Naive B cell (primary cell): ENCODE measurements at places on chromosomes 13 and 19.

GRCh38 chr13:32191452-32191998 is 123.6 kb downstream of the ZAR1L start:
- no peak for DNase-seq

- DNase-seq: no peak
Measured at GRCh38 chr13:33340631-33341030, 55.1 kb upstream of the STARD13 start.

GRCh38 chr19:6667114-6667627 is 2.8 kb downstream of the TNFSF14 start:
- DNase-seq: no peak

DNA sequence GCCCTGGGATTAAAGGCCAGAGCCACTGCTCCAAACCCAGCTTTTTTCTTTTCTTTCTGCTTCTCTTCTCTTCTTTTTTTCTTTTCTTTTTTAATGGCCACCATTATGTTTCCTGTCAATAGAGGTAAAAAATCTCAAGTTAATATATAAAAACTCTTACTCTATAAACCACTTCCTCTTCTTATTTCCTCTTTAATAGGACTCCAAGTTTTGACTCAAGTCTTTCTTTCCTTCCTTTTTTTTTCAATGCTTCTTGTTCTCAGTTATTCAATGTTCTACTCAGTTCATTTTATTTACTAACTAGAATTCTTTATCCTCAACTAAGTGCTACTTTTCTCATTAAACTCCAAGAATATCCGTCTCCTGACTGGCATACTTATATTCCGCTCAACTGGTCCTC is 27.1 kb upstream of the MYCBP2 start:
- DNase-seq: peak; percentile 58

DNA sequence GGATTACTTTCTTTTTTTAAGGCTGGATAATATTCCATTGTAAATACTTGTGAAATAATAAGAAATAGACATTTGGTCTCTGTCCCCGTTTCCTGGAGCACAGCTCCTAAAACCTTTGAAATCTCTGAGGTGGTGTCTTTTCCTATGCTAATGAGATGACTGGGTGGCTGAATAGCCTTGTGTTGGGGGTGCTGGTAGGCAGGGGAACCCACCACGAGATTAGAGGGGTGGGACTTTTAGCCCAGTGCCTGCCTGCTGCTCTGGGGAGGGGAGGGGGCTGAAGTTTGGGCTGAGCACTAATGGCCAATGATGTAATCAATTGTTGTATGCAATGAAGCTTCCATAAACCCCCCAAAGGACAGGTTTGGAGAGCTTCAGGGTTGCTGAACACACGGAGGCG is 175.7 kb downstream of the FGF9 start:
- no peak for DNase-seq

DNA sequence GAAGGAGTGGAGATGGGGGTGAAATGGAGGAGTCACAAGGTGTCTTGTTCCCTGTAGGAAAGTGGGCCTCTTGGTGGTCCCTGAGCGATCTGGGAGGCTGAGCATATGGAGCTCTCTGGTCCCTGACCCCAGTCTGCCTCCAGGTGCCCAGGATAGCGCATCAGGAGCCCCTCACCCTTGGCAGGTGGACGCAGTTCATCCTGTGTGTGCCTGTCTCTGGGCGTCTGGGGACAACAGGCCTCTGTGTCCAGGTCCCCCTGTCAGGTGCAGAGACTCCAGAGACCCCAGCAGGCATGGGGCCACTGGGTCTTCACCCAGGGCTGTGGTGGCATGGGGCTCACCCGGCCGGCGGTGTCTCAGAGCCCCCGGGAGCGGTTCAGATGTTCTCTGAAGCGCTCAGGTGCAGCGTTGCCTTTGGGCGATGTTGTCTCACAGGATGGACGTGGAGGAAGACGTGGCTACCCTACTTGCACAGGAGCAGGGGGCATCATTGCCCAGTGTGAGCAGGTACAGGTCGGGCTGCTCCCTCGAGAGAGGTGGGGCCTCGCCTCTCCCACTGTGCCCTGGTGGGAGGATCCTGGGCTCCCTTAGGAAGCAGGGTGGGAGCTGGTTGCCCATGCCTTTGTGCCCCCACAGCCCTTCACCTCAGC is 58.1 kb upstream of the TPM4 start:
- no peak for DNase-seq

DNA sequence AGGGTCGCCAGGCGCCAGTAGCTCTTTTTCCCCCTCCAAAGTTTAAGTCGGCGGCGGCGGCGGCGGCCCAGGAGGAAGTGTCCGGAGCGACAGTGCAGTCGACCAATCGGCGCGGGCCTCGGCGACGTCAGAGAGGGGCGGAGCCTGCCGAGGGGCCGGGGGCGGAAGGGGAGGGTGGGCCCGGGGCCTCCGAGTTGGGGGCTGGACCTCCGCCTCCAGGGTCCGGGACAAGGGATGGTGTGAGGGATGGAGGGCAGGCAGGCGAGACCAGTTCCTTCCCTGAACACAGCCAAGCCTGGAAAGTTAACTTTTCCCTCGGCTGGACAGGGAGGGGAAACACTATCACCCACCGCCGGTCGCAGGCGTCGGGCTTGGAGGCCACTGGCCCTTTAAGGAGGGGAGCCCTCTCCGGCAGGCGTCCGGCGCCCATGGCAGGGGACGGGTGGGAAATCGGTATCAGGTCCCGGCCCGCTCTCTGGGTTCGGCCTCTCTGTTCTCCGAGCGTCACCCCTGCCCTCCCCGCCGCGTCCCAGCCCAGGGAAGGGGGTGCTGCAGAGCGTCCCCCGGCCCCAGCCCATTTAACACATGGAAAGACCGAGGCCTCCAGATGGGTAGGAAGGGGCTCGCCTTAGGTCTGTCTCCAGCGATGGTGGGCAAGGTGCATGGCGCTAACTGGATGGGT is at the start of gene PRKD2:
PRKD2 (minus strand) TSS at position 81 of the 682 bp plus-strand sequence. CDS start 744 bp downstream, outside the sequence.
- peak; percentile 88 for DNase-seq

DNA sequence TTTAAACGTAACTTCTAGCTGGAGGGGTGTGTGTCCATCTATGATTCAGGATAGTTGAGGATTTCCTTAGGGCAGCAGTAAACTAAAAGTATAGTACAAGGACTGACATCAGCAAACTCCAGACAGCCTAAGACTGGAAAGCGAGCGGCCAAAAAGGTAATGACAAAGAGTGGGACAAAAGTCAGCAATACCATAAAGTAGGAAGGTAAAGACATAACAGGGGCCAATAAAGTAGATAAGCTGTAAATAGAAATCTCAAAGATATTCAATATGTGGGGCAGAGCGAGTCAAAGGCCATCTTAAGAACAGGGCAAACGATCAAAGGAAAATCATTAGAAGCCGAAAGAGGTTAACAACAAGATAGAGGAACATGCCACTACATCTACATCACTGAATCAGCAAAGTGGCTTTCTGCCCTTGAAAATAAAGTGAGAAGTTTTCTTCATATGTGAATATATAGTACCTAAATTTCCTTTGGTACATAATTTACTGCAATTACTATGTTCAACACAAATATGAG is 167.2 kb downstream of the DIAPH3 start:
- DNase-seq: no peak

- DNase-seq: no peak
Measured at GRCh38 chr13:64640002-64640401, 2590.1 kb downstream of the PCDH9 start.

GRCh38 chr19:58474997-58475713 is 997 bp upstream of the ZNF446 start:
- no peak for DNase-seq

GRCh38 chr13:41554180-41554579 is 96.8 kb downstream of the RGCC start:
- no peak for DNase-seq

- no peak for DNase-seq
Measured at GRCh38 chr13:65600702-65601101, 1629.4 kb downstream of the PCDH9 start.

- no peak for DNase-seq
Measured at GRCh38 chr19:46907880-46908279, 47.1 kb downstream of the ARHGAP35 start.

DNA sequence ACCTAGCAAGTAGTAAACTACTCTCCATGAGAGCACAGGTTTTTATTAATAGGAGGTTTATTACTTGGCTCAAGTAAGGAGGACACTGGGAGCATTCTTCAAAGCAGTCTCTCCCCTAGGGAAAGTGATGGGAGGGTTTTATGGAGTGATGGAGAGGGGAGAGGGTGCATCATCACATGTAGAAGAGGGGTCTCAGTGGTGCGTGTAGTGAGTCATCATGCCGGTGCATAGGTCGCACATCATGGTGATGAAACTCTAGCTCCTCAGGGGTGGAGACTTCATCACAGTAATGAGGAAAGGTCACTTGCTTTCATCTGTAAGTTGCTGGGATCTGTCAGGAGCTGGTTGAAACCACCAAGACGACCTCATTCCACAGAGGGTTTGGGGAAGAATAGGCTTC is 210.8 kb upstream of the UBL3 start:
- no peak for DNase-seq

- no peak for DNase-seq
Measured at GRCh38 chr13:112761701-112762689, 72.2 kb downstream of the ATP11A start.

- DNase-seq: no peak
Measured at GRCh38 chr19:19463348-19464117, 51.8 kb downstream of the TSSK6 start.

- no peak for DNase-seq
Measured at GRCh38 chr13:33927315-33927714, 109.4 kb downstream of the RFC3 start.

- no peak for DNase-seq
Measured at GRCh38 chr13:77555246-77555645, 19.7 kb downstream of the SCEL start.

- no peak for DNase-seq
Measured at GRCh38 chr13:70385852-70386251, 277.6 kb upstream of the KLHL1 start.

- peak; percentile 46 for DNase-seq
Measured at GRCh38 chr19:3146677-3147100, 10.9 kb downstream of the GNA15 start.

DNA sequence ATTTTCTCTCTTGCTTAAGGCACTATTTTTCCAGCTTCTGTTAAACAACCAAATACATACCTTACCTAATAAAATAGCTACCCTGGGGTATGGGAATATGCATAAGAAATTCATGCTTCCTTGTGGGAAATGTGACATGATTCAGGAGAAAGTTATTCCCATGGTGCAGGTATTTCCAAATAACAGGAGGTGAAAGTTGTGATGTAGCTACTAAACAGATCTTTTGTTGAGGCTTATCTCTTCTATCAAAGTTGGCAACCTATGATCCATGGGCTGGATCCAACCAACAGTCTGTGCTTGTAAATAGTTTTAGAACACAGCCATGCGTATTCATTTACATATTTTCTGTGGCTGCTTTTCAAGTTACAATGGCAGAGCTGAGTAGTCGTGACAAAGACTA is 177.8 kb upstream of the NBEA start:
- no peak for DNase-seq

DNA sequence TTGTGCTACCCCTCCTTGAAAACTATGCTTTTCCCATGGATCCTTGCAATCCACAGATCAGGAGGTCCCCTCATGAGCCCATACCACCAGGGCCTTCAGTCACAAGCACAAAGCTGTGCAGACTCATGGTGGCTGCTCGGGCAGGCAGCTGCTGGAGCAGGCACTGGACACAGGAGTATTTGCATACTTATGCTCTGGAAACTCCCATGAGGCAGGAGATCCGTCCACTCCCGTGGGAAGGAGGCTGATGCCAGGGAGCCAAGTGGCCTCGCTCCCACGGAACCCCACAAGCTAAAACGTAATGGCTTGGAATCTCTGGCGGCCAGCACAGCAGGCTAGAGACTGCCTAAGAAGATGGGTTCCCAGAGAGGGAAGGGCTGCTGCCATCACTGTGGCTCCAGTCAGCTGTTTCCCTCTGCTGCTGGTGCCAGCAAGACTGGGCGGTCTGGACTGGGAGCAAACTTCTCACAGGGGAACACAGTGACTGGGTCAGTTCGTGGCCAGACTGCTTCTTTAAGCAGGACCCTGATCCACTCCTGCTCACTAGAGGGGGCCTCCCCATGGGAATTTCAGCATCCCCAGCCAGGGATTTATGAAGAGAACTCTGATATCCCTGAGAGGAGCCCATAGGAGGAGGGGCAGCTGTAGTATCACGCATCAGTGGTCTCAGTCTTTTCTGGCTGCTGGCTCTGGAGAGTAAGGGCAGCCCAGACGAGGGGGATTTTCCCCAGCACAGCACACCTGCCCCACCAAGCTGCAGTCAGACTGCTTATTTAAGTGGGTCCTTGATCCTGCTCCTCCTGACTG is 370.3 kb upstream of the ATXN8OS start:
- DNase-seq: no peak

DNA sequence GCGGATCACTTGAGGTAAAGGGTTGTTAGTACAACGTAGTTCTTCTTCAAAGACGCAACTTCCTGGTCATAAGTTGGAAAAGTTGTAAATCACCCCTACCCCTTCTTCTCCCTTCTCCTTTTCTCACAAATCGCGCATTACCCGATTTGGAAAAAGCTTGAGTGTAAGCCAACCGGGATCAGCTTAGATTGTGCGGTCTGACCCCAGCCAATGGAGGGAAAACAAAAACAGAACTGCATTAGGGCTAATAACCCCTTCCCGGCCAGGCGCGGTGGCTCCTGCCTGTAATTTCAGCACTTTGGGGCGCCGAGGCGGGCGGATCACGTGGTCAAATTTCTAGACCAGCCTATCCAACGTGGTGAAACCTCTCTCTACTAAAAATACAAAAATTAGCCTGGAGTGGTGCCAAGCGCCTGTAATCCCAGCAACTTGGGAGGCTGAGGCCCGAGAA is 806 bp downstream of the ZNF90 start:
- DNase-seq: no peak

DNA sequence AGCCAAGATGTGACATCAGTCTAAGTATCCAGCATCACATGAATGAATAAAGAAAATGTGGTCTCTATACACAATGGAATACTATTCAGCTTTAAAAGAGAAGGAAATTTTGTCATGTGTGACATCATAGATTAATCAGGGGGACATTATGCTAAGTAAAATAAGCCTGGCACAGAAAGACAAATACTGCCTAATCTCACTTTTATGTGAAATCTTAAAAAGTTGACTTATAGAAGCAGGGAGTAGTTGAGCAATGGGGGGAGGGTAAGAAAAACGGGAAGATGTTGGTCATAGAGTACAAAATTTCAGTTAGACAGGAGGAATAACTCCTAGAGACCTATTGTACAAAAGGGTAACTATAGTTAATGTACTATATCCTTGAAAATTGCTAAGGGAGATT is 10.4 kb upstream of the LCP1 start:
- no peak for DNase-seq

GRCh38 chr19:7442423-7442822 is 46.4 kb downstream of the PEX11G start:
- no peak for DNase-seq
